Right ventricle myocardium superior (tissue), 1 donor: ENCODE measurements at places on chromosomes 11 and 22. TPM values are rescaled to one million over a fixed set of nuclear protein-coding genes. Genes with fewer than 3 reads are reported as not detected.

DNA sequence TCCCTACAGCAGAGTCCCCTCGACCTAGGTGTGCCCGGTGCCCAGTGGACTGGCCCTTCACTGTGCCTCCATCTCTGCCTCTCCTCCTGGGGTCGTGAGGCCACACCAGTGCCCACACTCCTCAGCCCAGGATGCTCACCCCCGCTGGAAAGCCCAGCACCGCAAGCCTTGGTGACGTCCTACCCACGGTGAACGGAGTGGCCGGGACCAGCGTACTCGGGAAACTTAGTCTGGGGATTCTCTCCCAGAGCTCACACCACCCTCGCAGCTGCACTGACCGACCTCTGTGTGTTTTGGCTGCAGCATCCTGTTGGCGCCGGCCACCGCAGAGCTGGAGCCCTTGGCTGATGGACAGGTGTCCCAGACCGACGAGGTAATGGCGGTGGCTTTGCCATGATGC, 35.5 kb upstream of the KRTAP5-7 start:
- no peak for DNase-seq

DNA sequence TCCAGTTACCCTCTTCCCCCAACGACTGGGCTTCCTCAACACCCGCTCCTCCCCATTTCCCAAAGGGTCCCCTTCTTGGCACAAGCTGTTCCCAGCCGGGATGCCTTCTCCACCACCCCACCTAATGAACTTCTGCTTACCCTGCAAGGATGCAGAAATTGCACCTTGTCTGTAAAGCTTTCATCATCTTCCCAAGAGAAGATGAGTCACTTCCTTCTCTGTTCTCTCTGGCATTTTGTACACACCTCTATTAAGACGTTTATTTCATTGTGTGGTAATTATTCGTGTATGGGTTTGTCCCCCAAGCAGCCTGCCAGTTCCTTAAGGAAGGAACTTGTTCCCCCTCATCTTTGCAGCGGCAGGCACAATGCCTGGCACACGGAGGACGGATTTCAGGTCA, 351.1 kb downstream of the CADM1 start:
- DNase-seq: no peak

DNA sequence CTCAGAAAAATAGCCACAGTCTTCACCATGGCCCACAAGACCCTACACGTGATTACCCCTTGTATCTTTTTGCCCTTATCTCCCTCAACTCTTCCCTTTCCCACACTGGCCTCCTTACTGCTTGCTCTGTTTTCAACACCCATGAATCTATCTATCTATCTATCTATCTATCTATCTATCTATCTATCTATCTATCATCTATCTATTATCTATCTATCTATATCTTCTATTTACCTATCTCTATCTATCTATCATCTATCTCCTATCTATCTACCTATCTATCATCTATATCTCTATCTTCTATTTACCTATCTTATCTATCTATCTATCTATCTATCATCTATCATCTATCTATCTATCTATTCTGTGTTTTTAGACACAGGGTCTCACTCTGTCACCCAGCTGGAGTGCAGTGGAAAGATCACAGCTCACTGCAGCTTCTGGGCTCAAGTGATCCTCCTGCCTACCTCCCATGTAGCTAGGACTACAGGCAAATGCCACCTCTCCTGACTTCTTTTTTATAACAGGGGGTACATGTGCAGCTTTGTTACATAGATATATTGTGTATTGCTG, 54.2 kb downstream of the CNTF start:
- DNase-seq: no peak

DNA sequence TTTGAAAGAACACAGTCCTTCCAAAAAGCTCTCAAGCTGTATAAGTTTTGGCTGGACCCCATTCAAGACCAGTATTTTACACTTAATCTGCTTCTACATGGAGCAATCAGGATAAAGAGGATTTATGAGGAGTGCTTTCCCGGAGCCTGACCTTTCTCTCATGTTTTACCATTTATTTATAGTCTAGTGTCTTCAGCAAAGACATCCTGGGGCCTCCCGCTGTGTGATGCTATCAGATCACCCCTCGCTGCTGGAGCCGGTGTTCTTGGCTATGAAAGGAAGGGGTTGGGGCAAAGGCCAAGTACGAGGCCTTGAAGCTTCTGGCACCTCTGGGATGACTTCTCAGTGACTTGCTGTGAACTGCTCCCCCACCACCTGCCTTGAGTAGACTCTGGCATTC, 189.6 kb downstream of the ADAMTS15 start:
- DNase-seq: no peak

DNA sequence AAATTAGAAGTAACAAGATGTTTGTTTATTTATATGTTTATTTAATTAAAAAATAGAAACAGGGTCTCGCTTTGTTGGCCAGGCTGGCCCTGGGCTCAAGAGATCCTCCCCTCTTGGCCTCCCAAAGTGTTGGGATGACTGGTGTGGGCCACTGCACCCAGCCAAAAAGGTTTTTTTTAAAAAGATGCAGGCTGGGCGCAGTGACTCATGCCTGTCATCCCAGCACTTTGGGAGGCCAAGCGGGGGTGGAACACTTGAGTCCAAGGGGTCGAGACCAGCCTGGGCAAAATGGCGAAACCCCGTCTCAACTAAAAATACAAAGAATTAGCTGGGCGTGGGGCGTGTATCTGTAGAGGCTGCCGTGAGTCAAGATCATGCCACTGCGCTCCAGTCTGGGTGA, 13.4 kb downstream of the DRD4 start:
- no peak for DNase-seq

- no peak for DNase-seq
Measured at GRCh38 chr11:134267461-134267860, 8.7 kb upstream of the GLB1L3 start.

DNA sequence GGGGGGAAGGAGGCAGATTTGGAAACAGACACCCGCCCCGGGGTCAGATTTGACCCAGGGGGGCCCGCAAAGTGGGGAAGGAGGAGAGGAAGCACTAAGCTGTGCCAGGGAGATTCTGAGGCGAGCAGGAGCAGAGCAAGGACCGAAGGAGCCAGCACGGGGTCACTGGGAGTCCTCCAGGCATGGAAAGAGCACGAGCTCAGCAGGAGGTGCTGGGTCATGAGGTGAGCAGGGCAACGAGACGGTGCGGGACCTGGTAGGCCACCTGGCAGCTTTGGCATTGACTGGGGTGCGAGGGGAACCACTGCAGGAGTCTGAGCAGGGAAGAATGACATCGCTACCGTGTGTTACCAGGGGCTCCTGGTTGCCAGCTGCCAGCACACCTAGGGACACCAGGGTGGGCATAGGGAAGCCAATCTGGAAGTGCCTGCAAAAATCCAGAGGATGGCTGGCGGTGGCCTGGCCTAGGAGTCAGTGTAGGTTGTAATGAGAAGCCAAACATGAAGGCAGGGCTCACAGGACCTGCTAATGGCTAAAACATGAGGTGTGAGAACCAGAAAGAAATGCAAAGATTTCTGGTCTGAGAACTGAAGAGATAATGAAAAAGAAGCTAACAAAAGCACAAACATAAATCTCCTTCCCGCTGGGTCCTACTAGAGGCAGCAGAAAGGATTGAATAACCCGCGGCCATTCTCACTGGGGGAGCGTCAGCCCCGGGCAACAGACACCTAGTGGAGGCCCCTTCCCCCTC, 63.5 kb downstream of the MICAL3 start:
- DNase-seq: no peak

DNA sequence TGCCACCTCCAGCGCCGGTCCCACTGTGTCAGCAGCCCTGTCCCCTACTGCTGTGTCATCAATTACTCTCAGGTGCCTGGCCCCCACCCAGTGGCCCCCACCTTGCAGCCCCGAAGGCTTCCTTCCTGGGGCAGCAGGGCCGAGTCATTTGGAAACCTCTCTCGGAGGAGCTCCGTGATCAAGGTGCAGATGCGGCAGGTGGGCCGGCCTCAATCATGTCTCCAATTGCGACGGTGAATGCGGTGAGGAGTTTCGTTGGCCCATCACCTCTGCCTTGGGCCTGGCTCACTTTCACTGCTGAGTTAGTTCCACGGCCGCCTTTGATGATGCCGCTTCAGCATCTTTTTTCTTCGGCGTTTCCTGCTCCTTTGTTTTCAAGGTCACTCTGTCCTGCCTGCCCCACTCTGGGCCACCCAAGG, 11.3 kb upstream of the CXCR5 start:
- no peak for DNase-seq

DNA sequence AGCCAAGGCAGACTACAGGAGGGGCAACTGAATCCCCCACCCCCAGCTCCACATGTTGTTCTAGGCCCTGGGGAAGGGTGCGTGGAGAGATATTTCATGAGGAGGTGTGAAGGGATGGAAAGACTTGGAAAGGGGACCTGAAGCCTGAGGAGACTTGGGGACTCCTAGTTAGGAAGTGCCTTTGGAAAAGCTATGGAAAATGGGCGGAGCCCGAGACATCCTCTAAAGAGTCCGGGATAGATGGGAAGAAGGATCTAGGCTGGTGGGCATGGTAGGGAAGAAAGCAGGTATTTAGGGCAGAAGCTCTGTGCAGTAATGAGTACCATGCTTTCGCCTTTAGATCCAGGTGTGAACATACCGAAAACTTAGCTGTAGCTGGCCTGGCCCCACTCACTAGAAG, 15.0 kb upstream of the CYP2R1 start:
- DNase-seq: no peak

DNA sequence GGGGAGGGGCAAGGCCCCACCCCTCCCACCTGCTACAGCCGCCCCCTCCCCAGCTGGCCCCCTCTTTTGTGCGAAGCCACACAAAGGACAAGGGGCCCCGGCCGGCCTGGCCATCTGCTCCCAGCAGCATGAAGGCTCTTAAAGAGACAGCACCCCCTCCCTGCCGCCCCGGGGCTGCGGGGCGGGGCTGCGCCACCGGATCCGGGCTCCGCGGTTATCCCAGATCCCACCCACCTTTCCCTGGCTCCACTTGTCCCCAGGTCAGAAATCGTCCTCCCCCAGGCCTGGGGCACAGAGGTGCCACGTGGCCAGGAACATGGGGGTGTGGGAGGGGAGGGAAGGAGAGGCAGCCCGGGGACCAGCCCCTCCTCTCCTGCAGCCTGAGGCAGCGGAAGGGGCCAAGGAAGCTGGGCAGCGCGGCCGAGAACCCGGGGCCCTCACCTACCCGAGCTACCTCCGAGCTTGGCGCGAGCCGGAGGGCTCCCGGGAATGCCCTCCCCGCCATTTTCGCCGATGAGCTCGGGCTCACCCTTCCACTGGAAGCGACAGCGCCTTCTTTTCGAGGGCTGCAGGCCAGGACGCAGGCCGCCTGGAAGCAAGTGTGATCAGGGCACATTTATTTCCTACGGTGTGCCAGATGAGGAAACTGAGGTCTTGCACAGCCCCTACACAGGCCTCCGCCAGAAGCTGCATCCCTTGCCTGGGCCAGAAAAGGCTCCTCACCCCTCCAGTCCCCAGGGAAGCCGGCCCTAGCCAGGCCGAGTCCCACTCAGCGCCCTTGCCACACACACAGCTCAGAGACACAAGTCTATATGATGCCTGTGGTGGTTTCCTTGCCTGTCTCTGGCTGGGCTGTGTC, 2.5 kb upstream of the RCOR2 start:
- peak; percentile 80 for DNase-seq

- no peak for DNase-seq
Measured at GRCh38 chr11:129720156-129720555, 95.5 kb upstream of the TMEM45B start.

DNA sequence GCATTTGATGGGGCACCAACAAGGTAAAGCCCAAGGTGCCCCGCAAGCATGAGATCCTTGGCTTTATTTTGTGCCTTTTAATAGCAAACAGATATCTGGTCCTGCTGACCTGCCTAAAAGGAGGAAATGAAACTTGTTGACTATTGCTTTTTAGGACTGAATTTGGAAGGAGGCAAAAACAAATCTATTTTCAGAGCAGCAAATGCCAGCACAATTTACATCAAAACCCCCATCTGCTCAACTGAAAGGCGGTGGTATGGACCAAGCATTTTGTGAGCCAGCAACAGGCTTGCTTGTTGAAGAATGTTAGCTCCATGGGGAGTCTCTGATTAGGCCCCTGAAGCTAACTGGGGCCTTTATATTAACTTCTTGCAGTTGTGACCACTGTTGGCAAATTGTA, 192.6 kb upstream of the E2F8 start:
- DNase-seq: no peak

- no peak for DNase-seq
Measured at GRCh38 chr11:120715239-120715638, 203.7 kb downstream of the GRIK4 start.

- DNase-seq: no peak
Measured at GRCh38 chr11:114362326-114362725, 38.0 kb downstream of the C11orf71 start.

- no peak for DNase-seq
Measured at GRCh38 chr22:20017622-20017958, 967 bp upstream of the ARVCF start.

DNA sequence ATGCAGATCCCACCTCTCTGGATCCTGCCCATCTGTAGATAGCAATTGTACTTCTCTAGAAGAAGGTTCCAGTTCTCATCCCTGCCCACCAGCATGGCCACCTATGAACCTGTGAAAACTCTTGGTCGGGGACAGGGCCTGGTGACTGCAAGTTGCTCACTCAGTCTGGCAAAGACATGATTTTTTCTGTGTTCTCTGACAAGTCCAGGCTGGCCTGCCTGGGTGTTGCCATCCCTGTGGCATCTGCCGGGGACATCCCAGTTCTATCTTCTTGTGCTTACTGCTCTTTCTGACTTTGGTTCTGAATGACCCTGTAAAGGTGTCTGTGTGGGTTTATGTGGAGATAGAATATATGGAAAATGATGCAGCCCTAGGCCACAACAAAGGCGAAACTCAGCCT, 545.8 kb downstream of the INSC start:
- DNase-seq: no peak

- no peak for DNase-seq
Measured at GRCh38 chr11:32891657-32892354, 805 bp upstream of the QSER1 start.

GRCh38 chr22:49536571-49537131, 291.0 kb downstream of the BRD1 start:
- DNase-seq: no peak

- no peak for DNase-seq
Measured at GRCh38 chr11:75400146-75400865, 988 bp downstream of the RPS3 start.

GRCh38 chr22:22939588-22940368, 52.2 kb downstream of the IGLL5 start:
- DNase-seq: no peak

The SGSM1 gene
- 9.2 TPM for total RNA-seq

The CDC45 gene
- 0.62 TPM for total RNA-seq

The HEPN1 gene
- not detected for total RNA-seq

The UBQLN3 gene
- total RNA-seq: not detected

The CDC42EP2 gene
- total RNA-seq: 14.0 TPM

The OR51A4 gene
- not detected for total RNA-seq
